NB4 (cell line): ENCODE measurements at places on chromosomes 7 and 10.

- DNase-seq = no peak
Observed at GRCh38 chr10:23055424-23056185, 39.8 kb upstream of the MSRB2 start.

DNA sequence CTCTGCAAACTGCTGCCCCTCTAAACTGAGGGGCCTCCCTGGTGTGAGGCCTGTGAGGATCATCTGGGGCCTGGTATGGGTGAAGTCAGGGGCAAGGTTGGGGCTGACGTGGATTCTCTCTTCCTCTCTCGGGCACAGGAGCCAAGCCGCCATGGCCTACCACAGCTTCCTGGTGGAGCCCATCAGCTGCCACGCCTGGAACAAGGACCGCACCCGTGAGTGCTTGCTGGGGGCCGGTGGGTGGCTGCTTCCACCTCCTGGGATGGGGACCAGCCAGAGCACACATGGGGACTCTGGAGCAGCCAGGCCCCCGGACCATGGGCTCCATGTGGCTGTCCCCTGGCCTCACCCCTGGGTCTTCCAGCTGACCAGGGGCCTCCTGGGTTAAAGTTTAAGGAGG lies 11.0 kb downstream of the ARPC1B start:
- DNase-seq = no peak

DNA sequence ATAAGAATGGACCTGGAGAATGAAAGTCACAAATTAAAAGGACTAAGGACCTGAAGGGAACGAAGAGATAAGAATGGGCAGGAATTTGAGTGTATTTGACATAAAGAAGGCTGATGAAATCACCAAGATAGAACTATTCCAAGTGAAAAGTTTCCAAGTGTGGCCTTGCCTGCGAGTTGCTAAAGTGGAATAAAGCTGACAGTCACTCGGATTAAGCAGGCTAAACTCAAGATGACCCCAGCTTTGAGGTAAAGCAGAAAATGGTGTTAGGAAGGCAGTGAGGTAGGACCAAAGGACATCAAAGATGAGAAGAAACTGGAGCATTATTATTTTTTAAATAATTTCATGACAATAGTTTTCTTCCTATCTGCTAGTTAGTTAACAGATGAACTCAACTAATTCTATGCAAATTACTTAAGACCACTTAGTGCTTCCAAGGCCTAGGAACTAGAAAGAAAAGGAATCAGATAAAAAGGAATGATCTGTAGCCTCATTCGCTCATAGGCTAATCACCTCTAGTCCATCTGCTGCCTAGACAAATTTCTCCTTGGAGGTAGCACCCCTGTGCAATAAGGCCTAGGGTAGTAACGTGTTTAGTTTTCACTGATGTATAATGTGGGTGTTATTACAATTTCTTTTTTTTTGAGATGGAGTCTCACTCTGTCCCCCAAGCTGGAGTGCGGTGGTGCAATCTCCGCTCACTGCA lies 34.5 kb downstream of the EZH2 start:
- no peak for DNase-seq

DNA sequence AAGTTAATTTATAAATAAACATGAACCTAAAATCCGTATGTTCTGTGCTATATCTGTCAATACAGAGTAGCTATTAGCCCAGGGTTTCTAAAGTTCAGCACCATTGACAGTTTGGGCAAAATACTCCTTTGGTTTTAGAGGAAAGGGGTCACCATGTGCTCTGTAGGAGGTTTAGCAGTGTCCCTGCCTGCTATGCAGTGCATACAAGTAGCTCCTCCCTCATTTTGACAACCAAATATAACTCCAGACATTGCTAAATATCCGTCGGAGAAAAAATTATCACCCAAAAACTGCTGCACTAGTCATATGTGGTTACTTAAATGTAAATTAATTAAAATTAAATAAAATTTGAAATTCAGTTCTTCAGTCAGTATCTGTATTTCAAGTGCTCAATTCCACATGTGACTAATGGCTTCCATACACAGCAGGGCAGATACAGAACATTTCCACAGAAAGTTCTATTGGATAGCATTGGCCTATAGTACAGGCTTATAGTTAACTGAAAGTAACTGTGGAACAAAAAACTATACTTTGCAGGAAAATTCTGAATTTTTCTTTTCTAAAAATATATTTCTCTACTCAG lies 6.4 kb downstream of the UPF2 start:
- no peak for DNase-seq

DNA sequence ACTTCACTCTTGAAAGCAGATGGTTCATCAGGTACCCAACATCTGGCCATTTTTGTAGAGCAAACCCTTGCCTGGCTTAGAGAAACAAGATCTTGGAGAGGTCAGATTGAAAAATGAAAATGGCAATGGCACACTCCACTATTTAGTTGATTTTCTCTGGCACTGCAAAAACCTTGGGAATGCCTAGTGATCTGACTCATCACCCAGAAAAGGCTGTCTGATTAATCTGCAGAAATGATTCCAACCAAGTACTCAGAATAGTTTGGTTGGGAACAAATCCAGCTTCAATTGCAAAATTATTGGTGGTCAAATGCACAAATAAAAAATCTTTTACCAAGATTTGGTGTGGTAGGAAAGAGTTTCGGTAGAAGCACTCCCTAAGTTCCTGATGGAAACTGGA lies 351.2 kb downstream of the PHTF2 start:
- no peak for DNase-seq

GRCh38 chr7:132656846-132657776 lies 80.8 kb upstream of the PLXNA4 start:
- peak; percentile 79 for DNase-seq

DNA sequence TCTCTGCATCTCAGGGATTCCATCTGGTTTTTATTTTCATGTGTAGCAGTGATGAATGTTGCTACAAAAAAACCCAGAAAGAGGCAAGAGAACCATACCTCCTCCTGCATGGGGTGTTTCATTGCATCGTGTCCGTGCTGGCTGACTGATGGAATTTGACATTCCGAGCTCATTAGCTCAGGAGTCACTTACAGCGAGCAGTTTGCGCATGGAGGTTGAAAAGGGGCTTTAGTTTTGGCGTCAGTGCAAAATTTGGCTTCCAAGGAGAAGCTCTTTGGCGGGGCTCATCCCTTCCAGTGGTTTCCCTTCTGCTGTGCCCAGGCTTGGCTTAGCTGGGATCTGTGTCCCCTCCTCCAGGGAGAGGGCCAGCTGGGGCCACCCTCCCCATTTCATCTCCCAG lies 25.8 kb downstream of the EMX2 start:
- DNase-seq = no peak

DNA sequence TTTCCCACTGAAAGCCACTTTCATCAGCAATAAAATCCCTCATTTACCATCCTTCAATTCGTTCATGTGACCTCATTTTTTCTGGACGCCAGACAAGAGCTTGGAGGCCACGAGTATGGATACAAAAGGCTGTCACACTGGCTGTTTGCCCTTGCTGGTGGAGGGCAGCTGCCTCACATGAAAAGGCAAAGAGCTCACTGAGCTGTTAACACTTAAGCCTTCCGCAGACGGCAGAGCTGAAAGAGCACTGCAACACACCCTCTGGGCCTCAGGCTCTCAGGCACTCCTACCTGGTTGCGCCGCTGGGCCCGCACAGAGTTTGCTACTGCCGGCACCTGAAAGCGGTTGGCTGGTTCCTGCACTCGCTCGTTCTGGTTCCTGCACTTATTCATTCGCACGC lies 193.5 kb downstream of the CFTR start:
- no peak for DNase-seq

DNA sequence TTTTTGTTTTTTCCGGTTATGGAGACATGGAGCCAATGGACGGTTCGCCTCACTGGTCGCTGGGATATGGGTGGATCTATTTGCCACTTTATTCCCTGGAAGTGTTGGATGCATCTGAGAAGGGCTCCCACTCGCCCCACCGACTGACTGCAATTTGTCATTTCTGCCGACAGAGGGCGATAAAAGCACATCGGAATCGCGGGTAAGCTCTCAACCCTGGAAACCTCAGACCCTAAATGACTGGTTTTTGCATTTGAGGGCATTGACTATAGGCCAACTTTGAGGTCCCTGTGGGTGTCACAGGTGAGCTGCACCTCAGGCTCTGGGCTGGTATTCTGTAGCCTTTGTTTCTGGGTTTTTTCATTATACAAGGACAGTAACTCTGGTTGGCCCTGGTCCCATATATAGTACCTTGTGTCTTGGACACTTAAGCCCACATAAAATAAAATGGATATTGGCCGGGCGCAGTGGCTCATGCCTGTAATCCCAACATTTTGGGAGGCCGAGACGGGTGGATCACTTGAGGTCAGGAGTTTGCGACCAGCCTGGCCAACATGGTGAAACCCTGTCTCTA lies 11.9 kb upstream of the OPALIN start:
- peak; percentile 69 for DNase-seq

- no peak for DNase-seq
Observed at GRCh38 chr7:109343678-109344077, 774.0 kb downstream of the DNAJB9 start.

DNA sequence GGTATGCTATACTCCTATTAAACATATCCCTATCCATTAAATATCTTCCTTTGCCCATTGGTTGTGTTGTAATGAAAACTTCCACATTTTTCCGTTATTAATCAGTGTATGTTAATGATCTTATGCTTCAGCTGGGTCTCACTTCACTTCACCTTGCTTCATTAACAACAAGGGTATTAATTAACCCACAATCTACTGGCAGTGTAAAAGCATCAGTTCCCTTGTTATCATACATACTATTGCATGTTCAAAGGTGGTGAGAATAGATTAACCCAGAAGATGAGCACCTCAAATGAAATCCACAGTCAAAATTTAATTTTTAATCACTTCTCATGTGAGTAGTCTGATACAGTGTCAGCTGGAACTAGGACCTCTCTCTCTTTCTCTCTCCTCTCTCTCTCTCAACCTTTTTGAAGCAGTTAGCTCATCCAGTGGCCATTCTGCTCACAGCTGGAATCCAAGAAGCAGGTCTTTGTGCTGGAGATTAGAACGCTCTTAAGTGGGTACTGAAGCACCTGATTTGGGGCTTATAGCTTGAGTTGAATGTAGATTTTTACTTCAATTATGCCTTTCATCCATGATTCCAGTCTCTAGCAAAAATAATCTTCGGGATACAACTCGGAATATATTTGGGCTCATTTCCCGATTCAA lies 172.3 kb downstream of the RAPGEF5 start:
- DNase-seq = no peak

DNA sequence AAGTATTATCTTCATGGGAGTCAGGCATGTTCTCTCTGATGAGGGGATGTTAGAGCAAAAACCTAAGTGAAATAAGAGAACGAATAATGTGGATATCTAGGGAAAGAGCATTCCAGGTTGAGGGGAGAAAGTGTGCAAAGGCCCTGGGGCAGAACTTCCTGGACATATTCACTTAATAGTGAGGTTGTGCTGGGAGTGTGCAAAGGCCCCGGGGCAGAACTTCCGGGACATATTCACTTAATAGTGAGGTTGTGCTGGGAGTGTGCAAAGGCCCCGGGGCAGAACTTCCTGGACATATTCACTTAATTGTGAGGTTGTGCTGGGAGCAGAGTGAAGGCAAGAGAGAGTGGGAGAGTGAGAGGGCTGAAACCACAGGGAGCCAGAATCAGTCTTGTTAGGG lies 11.8 kb downstream of the PON1 start:
- no peak for DNase-seq

DNA sequence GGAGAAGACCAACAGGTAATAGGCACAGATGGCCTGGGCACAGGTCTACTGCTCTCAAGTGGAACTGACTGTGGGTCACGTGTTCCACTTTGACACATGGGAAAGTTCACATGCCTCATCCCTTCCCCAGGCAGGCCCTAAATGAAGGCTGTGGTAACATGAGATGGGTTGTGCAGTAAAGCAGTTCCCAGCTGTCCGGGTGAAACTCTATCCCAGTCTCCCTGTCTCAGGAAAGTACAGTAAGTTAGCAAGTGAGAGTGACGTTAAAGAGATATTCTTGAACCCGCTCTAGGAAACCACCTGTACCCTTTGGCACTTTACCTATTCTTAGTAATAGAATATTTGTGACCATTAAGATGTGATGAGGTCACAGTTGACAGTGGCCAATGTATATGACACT lies 343.7 kb upstream of the AOAH start:
- DNase-seq = no peak

DNA sequence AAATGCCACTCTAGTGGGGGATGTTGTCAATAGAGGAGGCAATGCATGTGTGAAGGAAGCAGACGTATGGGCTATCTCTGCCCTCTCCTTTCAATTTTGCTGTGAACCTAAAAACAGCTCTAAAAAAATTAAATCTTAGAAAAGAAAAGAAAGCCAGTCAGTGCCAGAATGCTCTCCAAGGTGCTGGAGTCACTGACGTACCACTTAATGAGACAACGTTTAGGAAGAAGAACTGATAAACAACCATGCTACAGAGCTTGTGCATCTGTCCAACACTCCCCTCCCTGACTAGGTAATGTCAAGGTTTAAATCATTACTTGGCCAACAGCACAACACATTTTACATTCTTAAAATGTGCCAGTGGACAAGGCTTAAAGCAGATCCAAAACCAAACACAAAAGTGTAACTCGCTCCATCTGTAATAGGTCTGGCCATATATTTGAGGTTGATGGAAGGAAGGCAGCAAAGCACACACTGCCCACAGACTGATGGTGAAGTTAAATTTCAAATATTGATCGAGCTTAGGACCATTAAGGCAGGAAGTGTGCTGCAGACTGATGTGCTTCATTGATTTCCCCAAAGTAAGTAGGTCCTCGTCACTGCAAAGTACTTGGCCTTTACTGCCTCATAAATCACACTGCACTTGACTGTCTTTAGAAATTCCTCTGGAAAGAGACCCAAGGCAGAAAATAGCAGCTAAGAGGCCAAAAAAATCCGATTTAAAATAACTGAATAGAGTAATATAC lies 15.5 kb downstream of the ARMH3 start:
- DNase-seq = no peak

GRCh38 chr10:72735288-72735936 lies 43.5 kb downstream of the MCU start:
- no peak for DNase-seq

DNA sequence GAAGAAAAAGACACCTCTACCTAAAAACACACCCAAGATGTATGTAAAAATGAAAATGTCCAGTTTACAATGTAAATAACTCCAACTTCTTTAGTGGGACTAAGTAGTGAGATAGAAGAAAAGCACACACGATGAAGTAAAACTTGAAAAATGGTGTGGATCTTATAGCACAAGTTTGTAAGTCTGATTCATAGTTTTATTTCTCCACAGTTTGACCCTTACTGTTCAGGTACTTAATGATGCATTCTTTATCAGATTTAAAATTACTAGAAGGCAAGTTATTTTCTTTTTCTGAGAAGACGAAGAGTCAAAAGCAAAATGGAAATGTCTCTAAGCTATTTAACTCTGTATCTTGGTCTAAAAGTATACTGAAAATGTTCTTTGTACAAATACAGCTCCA lies 6.1 kb downstream of the NAMPT start:
- no peak for DNase-seq

GRCh38 chr10:104113376-104113956 lies 8.5 kb upstream of the SFR1 start:
- DNase-seq = peak; percentile 31

DNA sequence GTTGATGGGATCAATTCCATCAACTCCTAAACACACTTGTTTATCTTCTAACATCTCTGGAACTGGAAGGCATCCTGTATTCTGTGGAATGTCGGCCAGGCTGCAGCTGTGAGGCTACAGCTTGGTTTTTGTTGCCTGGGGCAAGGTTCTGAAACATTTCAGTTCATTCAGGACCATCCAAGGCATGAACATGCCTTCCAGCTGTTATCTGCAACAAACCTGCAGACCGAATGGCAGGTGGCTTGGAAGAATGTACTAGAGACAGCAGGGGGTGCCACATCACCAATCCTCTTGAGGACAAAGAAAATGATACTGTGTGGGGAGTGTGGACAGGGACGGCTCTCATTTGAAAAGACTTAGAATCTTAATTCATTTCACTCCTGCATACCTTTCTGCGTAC lies 12.4 kb downstream of the PAPOLB start:
- peak; percentile 71 for DNase-seq

GRCh38 chr10:12489806-12490205 lies 140.5 kb downstream of the CAMK1D start:
- no peak for DNase-seq
